Activated T-helper 2 cell treated with anti-CD3 and anti-CD28 coated beads, Interferon-gamma antibody, Interleukin-2, Interleukin-4, amounts not matched to agents 10 μg/mL and 5 μg/mL and 100 μg/mL, durations not matched to agents 14 hours and 24 hours and 36 hours (primary cell): ENCODE measurements at places on chromosomes 4 and X.

DNA sequence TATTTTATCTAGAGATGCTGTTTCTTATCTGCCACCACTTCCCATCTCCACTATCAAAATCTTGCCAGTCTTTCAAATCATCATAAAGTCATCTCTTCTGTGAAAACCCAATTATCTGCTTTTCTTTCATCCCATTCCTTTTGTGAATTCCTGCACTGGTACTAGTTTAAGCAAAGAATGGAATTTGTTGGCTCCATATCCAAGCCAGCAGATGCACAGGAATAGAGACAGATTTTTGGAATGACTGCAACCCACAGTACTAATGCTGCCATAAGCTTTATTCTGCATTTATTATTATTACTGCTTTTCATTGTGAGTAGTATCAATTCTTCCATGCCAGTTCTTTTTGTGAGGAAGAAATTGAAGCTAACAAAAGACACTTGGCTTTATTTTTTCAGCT, 616.7 kb downstream of the RAPGEF2 start:
- no peak overlapping the region for H3K27ac ChIP-seq
- H3K4me1 ChIP-seq: no peaks in the 10 kb centered on the region
- no peak overlapping the region for H3K4me3 ChIP-seq
- no peaks in the 10 kb centered on the region for H3K27me3 ChIP-seq
- no peaks in the 10 kb centered on the region for H3K36me3 ChIP-seq

GRCh38 chrX:99469439-99469838, 940.6 kb downstream of the PCDH19 start:
- no peaks in the 10 kb centered on the region for H3K4me1 ChIP-seq
- DNase-seq: no peak
- H3K4me3 ChIP-seq: no peak overlapping the region
- no peaks in the 10 kb centered on the region for H3K27me3 ChIP-seq
- H3K27ac ChIP-seq: no peak overlapping the region

DNA sequence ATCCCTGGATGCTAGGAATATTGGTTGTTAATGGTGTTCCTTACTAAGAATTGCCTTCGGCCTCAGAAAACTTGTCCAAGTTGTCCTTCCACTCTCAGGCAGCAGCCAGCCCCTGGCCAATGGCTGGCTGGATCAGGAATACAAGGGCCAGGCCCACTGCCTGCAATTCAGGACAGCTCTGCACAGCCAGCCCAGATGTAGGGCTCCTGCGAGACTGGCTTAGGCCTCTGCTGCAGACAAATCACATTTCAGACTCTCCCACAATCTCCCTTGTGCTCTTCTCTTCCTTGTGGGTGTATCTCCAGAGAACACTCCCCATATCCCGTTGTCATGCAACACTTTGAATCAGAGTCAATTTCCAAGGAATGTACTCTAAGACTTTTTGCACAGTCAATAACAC, 747.6 kb upstream of the FTHL17 start:
- no peaks in the 10 kb centered on the region for H3K27me3 ChIP-seq
- no peak overlapping the region for H3K27ac ChIP-seq
- DNase-seq: no peak
- no peaks in the 10 kb centered on the region for H3K4me1 ChIP-seq
- no peaks in the 10 kb centered on the region for H3K36me3 ChIP-seq
- no peak overlapping the region for H3K4me3 ChIP-seq

GRCh38 chr4:165156906-165157305, 44.2 kb upstream of the TMEM192 start:
- H3K4me3 ChIP-seq: no peak overlapping the region
- DNase-seq: no peak
- no peak overlapping the region for H3K27ac ChIP-seq

- H3K27ac ChIP-seq: peak overlapping the region; percentile 92
- no peaks in the 10 kb centered on the region for H3K27me3 ChIP-seq
- peak; percentile 43 for DNase-seq
- H3K4me1 ChIP-seq: peaks cover 75% of the 10 kb centered on the region
- H3K4me3 ChIP-seq: peak overlapping the region; percentile 59
These were observed 111.7 kb downstream of the NFKB1 start for GRCh38 chr4:102612824-102613366.

DNA sequence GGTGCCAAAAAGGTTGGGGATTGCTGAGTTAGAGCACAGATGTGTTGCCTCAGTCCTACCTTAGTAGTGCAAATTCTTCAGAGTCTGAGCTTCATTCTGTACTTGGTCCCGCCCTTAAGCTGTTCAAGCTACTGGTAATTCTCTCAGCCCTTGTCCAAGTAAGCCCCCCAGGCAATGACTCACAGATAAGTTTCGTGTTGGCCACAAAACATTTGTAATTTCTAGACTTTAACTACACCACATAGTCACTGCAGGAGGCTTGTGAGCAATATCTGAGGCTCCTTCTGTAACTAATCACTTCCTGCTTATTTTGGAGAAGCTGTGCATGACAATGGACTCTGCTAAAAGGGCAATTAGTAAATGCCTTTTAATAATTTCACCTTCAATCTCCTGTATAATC, 1420.5 kb downstream of the PCDH7 start:
- H3K4me1 ChIP-seq: no peaks in the 10 kb centered on the region
- H3K36me3 ChIP-seq: no peaks in the 10 kb centered on the region
- DNase-seq: no peak

DNA sequence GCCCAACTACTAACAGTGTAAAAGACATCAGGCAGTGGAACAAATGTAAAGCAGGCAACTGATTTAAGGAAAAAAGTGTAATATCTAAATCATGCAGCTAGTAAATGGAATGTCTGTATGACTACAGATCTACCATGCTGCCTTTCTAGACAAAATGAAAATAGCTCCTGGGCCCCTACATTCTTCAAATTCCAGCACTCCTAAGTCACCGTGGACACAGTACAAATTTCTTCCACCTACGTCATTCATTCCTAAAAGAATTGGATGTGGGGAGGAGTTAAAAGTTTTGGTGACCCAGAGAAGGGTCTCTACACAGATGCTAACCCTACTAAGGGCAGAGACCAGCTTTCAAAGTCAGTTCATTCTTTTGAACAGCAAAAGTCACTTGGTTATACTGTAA, 137.2 kb upstream of the ARHGEF9 start:
- no peak for DNase-seq
- H3K36me3 ChIP-seq: no peaks in the 10 kb centered on the region
- no peak overlapping the region for H3K4me3 ChIP-seq
- H3K4me1 ChIP-seq: no peaks in the 10 kb centered on the region
- H3K27me3 ChIP-seq: no peaks in the 10 kb centered on the region

- no peak for DNase-seq
- peaks cover 18% of the 10 kb centered on the region for H3K27me3 ChIP-seq
- H3K4me3 ChIP-seq: no peak overlapping the region
- H3K4me1 ChIP-seq: peaks cover 7% of the 10 kb centered on the region
- no peak overlapping the region for H3K27ac ChIP-seq
These were observed 57.0 kb upstream of the ARSJ start for GRCh38 chr4:114036426-114036825.

DNA sequence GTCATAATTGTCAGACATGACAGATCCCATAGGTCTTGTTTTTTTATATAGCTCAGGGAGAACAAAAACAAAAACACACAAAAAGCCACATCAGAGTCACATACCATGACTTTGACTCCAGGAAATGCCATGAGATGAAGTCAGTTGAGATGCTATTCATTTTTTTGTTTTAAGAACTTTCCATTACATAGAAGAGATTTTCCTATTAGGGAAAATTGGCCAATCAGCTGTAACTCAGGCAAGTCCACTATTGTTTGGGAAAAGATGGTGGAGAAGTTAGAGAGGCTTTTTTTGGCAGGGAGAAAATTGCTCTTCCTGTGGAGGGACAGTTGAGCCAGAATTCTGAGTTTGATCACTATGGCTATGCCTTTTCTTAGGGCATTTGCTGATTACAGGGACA, 72.6 kb downstream of the SMARCA5 start:
- no peaks in the 10 kb centered on the region for H3K27me3 ChIP-seq
- H3K27ac ChIP-seq: no peak overlapping the region

DNA sequence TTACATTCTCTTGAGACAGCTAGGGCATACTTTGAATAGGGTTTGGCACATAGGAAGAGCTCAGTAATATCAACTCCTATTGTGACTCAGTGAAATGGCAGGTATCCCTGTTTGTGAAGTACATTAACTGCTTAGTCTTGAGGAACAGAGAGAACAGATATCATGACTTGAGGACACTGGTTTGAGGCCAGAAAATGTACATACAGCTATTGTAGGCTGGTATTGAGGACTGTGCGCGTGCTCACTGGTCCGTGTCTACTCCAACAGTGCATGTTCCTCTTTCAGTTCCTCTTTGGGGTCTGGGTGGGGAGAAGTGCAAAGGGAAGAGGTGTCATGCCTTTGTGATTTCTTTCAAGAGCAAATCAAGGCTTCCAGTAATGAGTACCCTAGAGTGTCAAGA, 34.6 kb upstream of the TBC1D9 start:
- no peaks in the 10 kb centered on the region for H3K27me3 ChIP-seq
- no peak overlapping the region for H3K27ac ChIP-seq
- H3K36me3 ChIP-seq: no peaks in the 10 kb centered on the region
- no peak for DNase-seq
- no peak overlapping the region for H3K4me3 ChIP-seq
- H3K4me1 ChIP-seq: no peaks in the 10 kb centered on the region

DNA sequence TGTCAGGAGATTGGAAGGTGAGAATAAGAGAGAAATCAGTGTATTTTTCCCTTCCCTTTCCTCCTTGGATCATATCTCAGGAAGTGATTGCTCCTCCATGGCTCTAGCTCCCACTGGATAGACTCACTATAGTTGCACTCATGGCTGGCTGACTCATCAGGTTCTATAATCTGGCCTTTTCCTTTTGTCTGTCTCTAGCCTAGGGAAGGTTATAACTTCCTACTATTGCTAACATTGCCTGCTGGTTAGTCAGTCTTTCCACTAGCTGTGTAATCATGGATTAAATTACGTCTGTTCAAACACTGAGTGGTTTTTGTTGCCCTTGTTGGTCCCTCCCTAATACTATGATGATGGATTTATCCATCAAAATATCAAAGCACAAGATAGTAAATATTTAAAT, 195.5 kb upstream of the VEGFC start:
- DNase-seq: no peak
- H3K27ac ChIP-seq: no peak overlapping the region
- H3K36me3 ChIP-seq: no peaks in the 10 kb centered on the region
- H3K4me3 ChIP-seq: no peak overlapping the region
- H3K27me3 ChIP-seq: no peaks in the 10 kb centered on the region
- H3K4me1 ChIP-seq: no peaks in the 10 kb centered on the region

GRCh38 chr4:168797194-168797593, 212.9 kb downstream of the CBR4 start:
- no peaks in the 10 kb centered on the region for H3K36me3 ChIP-seq
- no peak overlapping the region for H3K4me3 ChIP-seq
- peaks cover 18% of the 10 kb centered on the region for H3K27me3 ChIP-seq
- DNase-seq: no peak
- peaks cover 7% of the 10 kb centered on the region for H3K4me1 ChIP-seq

GRCh38 chr4:162707962-162708361, 458.7 kb downstream of the NAF1 start:
- H3K4me1 ChIP-seq: no peaks in the 10 kb centered on the region
- H3K27me3 ChIP-seq: no peaks in the 10 kb centered on the region
- H3K27ac ChIP-seq: no peak overlapping the region
- DNase-seq: no peak
- H3K4me3 ChIP-seq: no peak overlapping the region

GRCh38 chrX:129058405-129058804, 464.9 kb downstream of the SMARCA1 start:
- H3K36me3 ChIP-seq: no peaks in the 10 kb centered on the region
- H3K4me1 ChIP-seq: no peaks in the 10 kb centered on the region
- no peak for DNase-seq
- no peak overlapping the region for H3K27ac ChIP-seq
- H3K27me3 ChIP-seq: no peaks in the 10 kb centered on the region
- no peak overlapping the region for H3K4me3 ChIP-seq

- no peak for DNase-seq
- H3K27ac ChIP-seq: no peak overlapping the region
- no peaks in the 10 kb centered on the region for H3K4me1 ChIP-seq
- H3K36me3 ChIP-seq: no peaks in the 10 kb centered on the region
- H3K4me3 ChIP-seq: no peak overlapping the region
These were observed 13.3 kb downstream of the CLDN2 start for GRCh38 chrX:106933538-106933961.

- H3K4me1 ChIP-seq: no peaks in the 10 kb centered on the region
- no peak overlapping the region for H3K4me3 ChIP-seq
- no peak for DNase-seq
- no peaks in the 10 kb centered on the region for H3K36me3 ChIP-seq
- H3K27me3 ChIP-seq: no peaks in the 10 kb centered on the region
These were observed 59.1 kb downstream of the GALNT7 start for GRCh38 chr4:173227756-173228155.

GRCh38 chr4:145930592-145930991, 8.0 kb downstream of the ZNF827 start:
- no peak overlapping the region for H3K4me3 ChIP-seq
- DNase-seq: no peak
- H3K36me3 ChIP-seq: peaks cover 49% of the 10 kb centered on the region
- peak overlapping the region; percentile 15 for H3K27ac ChIP-seq
- no peaks in the 10 kb centered on the region for H3K27me3 ChIP-seq

DNA sequence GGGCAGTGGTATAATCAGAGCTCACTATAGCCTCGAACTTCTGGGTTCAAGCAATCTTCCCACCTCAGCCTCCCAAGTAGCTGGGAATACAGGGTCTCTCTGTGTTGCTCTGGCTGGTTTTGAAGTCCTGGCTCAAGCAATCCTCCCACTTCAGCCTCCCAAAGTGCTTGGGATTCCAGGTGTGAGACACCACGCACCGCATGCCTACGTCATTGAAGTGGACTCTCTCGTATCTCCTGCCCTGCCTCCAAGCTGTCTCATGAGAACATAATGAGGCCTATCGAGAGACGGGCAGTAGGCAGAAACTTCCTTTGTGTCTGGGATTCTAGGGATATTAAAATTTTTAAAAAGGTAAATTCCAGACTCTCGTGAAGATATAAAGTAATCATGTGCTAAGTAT, 65.0 kb upstream of the NLGN4X start:
- no peak for DNase-seq
- H3K27ac ChIP-seq: no peak overlapping the region
- H3K4me3 ChIP-seq: no peak overlapping the region

- no peak for DNase-seq
- H3K4me1 ChIP-seq: no peaks in the 10 kb centered on the region
- H3K36me3 ChIP-seq: no peaks in the 10 kb centered on the region
- H3K4me3 ChIP-seq: no peak overlapping the region
- peaks cover 3% of the 10 kb centered on the region for H3K27me3 ChIP-seq
These were observed 76.9 kb upstream of the SCOC start for GRCh38 chr4:140296335-140297220.

- H3K27ac ChIP-seq: no peak overlapping the region
- no peak for DNase-seq
- no peaks in the 10 kb centered on the region for H3K36me3 ChIP-seq
- no peak overlapping the region for H3K4me3 ChIP-seq
These were observed 80.3 kb downstream of the PPEF2 start for GRCh38 chr4:75821966-75822365.

GRCh38 chrX:20217271-20217670, 49.4 kb downstream of the RPS6KA3 start:
- no peak overlapping the region for H3K27ac ChIP-seq
- H3K36me3 ChIP-seq: peaks cover 34% of the 10 kb centered on the region
- no peaks in the 10 kb centered on the region for H3K27me3 ChIP-seq
- H3K4me1 ChIP-seq: peaks cover 19% of the 10 kb centered on the region
- no peak overlapping the region for H3K4me3 ChIP-seq
- DNase-seq: no peak
